ELR (cell line): ENCODE measurements at places on chromosomes 3 and 15.

DNA sequence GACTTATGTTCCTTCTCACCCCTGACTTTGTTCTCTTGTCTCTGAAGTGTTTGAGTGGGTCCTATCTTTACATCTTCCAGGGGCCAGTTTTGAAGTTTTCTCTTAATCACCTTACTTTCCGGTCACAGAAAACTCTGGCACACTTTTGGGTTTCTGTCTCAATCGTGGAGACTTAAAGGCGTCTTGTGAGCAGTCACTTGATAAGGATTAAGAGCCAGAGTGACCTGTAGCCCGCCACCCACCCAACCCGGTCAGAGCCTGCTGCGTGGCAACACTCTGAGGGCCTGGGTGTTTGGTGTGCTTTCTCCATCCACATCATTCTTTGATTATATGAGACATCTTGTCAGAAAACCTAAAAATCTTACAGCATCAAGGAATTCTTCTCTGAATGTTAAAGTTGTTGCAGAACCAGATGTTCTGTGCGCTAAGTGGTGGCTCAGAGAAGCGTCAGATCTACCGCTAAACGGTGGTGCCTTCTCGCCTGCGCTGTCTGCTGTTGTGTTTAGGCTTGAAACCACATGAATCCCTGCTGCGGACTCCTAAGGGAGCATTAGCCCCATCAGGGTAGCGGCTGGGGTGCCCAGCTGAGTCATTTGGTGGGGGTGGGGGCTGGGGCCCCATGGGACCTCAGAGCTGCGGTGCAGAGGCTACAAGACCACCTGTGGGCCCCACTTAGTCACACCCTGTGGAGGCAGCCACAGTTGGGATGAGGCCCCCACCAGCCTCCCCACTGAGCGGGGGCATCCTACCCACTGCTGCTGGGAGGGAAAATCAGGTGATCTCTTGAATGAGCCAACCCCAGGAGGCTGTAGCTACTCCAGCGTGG, 158.7 kb upstream of the BHLHE40 start:
- DNase-seq, result no peak

- peak; percentile 82 for DNase-seq
Observed at GRCh38 chr3:183766745-183767606, 58.4 kb downstream of the MAP6D1 start.

GRCh38 chr3:38980938-38981337, 70.8 kb downstream of the SCN11A start:
- no peak for DNase-seq

GRCh38 chr3:46389306-46389705, 17.6 kb downstream of the CCR5AS start:
- DNase-seq, result no peak

DNA sequence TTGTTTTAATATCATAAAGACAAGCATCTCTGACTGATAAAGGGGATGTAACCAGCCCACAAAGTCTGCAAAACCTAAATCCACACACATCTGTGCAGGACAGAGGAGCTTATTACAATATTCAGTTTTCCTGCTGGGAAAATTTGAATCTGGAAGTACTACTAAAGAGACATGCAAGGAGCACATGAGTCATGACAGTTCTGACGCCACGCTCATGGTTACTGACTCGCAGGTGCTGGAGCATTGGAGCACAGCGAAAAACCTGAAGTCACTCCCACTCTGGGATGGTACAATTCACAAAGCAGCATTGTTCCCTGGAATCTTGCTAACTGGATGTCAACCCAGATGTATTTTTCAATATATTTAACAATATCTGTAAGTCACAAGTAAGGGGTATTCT, 7.6 kb upstream of the ISL2 start:
- DNase-seq, result peak; percentile 58

- peak; percentile 75 for DNase-seq
Observed at GRCh38 chr15:41969851-41970431, 2.4 kb downstream of the EHD4 start.

- DNase-seq, result no peak
Observed at GRCh38 chr3:133096900-133097613, 58.9 kb downstream of the TMEM108 start.

GRCh38 chr3:79380581-79380980, 387.2 kb downstream of the ROBO1 start:
- peak; percentile 43 for DNase-seq

DNA sequence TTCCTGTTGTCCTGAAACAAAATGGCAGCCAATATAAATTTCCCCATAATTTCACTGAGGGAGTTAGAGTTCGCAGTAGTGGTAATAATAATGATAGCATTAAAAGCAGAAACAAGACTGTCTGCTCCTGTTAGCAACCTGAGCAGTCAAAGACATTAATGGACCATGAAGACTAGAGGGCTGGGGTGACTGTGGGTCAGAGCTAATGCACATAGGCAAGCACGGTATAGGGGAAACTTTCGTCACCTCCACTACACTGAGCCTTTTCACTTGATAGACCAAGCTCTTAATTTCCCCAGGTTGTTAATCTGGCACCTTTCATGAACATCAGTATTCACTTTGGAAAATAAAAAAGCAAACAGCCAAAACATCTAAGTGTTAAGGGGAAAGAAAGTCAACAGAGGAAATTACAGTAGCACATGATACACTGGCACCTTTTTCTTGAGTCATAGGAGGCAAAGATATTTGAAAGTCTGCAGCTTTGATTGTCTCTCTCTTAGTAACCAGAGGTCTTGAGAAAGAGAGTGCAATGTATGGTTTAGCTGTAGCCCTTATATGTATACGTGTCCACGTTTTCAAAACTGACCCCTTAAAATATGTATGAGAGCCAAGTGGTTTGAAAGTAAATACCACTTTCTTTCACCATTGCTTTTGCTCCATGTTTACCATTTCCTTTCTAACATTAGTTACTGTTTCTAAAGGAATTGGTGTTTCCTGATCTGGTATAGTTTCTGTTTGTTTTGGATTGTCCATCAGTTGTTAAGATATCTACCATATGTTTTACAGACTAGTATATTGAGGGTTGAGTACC, 104.8 kb downstream of the FILIP1L start:
- no peak for DNase-seq

GRCh38 chr3:71444861-71445259, 138.7 kb downstream of the FOXP1 start:
- no peak for DNase-seq

DNA sequence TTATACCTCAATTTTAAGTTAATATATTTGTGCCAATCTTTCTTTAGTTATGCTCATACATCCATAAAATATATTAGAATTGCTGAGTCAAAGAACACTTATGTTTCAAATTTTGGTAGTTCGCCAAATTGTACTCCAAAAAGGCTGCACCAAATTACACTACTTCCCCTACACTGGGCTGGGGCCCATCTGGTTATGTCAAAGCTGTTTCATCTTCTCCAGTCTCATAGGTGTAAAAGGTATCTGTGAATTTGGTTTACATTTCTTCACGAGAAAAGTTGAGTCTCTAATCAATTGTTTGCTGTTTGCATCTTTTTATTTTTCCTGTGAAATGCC, 706 bp downstream of the FSIP1 start:
- DNase-seq, result no peak

GRCh38 chr3:187813198-187813597, 67.9 kb upstream of the BCL6 start:
- no peak for DNase-seq

- DNase-seq, result peak; percentile 53
Observed at GRCh38 chr3:160448845-160449635, 546 bp downstream of the TRIM59 start.

DNA sequence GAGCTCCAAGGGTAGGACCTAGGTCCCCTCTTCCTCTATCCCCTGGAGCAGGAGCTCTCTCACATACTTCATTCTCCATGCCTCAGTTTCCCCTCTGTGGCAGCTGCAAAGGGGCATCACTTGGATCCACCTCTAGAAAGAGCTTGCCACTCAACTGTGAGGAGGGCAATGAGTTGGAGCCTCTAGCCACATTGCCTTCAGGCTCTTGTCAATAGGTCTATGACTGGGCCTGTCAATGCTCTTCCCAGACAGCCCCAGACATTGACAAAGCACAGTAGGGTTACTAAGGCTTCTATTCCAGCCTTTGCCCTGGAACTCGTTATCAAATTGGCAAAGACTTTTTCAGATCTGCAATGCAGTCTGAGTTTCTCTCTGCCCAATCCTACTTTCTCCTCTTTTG, 4.4 kb upstream of the VIPR1 start:
- DNase-seq, result no peak

DNA sequence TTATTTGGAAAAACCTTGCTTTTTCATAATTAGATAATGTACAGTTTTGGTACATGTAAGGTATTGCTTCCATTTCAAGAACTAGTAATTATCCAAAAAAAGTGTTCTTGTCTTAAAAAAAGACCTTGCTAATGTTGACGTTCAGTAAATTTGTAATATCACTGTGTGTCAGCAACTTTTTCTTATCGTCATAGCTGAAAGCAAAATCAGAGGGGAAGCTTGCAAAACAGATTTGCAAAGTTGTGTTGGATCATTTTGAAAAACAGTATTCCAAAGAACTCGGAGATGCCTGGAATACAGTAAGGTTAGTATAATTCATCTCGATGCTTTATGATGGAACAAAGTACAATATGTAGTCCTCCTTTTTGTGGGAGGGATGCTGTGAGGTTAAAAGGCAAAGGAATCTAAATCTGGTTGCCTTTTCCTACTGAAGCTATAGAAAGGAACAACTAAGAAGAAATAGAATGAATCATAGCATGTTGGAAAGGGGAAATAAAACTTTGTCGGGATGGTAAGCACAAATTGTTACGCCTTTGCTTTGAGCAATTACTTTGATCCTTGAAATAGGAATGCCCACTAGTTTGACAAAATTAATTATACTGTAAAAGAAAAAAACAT, 1.5 kb downstream of the NSUN3 start:
- DNase-seq, result no peak

DNA sequence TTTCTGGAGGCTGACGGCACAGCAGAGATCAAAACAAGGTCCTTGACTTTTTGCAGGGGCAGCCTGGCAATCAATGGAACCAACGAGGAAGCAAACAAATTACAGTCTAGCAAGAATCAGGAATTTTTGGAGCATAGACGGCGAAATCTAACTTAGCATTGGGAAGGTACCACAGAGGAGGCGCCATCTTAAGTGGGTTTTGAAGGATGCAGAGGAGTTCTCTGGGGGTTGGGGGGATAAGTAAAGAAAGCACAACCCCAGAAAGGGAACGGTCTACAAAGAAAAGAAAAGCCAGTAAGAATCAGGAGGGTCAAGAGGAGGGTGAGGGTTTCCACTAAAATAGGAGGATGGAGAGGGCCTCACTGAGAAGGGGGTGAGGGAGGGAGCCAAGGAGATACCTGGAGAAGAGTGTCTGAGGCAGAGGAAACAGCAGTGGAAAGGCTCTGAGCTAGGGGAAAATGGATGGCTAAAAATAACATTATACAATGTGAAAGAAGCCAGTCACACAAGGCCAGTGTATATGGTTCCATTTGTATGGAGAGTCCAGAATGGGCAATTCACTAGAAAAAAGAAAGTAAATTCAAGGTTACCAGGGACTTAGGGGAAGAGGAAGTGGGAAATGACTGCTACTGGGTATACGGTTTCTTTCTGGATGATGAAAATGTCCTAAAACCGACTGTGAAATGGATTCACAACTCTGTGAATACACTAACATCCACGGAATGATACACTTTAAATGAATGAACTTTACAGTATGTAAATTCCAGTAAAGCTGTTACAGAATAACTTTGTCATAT, 25.2 kb upstream of the IQSEC1 start:
- DNase-seq, result no peak

DNA sequence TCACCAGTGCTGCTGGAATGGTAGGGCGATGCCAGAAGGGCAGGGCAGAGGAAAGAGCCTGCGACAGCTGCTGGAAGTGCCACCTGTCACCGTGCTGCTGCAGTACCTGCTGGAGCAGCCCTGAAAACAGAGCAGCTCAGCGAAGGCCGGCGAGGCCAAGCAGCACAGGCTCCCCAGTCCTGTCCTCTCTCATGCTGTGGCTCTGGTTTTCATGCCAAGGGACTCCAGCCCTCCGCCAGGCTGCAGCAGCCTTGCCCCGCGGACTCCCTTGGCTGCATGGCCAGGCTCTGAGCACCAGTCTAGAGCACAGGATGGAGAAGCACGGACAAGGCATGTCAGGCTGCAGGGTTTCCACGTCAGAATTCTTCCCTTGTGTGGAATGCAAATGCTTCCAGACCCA, 43.9 kb downstream of the ADCY5 start:
- DNase-seq, result no peak

GRCh38 chr3:119181765-119182164, 8.4 kb downstream of the UPK1B start:
- peak; percentile 71 for DNase-seq

GRCh38 chr3:178058629-178059028, 477.6 kb upstream of the KCNMB2 start:
- no peak for DNase-seq

GRCh38 chr3:172702256-172702655, 8.6 kb downstream of the NCEH1 start:
- no peak for DNase-seq

GRCh38 chr3:107384428-107384827, 7.2 kb downstream of the CCDC54 start:
- no peak for DNase-seq

DNA sequence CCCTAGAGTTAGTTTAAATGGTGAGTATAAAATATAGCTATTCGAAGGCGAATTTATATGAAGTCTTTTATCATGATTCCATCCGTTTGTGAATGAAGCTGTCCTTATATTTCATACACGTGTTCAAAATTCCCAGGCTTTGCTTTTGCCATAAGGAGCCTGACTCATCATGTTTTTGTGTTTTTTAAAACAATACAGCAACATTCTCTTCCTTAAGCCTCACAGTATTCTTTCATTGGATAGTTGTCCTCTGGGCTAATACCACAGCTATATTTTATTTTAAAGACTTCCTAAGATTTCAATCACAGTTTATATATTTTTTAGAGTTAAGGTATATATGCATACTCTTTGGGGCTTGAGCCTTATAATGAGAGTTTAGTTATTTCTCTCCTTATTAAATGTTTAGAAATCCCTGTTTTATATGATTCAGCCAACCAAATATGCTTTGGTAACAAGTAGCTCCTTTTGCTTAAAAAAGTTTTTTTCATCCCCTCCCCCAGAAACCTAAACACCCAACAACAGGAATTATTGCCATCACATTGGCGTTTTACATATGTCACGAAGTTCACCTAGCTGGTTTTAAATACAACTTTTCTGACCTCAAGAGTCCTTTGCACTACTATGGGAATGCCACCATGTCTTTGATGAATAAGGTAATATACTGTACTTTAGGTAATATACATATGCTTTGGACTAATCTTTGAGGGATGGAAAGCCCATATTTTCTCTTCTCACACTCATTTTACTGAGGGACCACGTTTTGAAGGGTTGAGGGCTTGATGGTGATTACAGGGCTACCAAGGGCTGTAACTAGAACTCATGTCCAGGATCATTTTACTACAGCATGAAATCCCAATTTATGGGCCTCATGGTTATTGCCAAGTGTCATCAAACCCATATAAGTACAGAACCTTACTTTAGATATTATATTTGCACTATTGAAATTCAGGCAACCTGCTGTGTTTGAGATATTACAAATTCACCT, 28.5 kb downstream of the ST3GAL6 start:
- peak; percentile 32 for DNase-seq

- no peak for DNase-seq
Observed at GRCh38 chr3:198027799-198028390, 67.9 kb downstream of the LMLN start.

DNA sequence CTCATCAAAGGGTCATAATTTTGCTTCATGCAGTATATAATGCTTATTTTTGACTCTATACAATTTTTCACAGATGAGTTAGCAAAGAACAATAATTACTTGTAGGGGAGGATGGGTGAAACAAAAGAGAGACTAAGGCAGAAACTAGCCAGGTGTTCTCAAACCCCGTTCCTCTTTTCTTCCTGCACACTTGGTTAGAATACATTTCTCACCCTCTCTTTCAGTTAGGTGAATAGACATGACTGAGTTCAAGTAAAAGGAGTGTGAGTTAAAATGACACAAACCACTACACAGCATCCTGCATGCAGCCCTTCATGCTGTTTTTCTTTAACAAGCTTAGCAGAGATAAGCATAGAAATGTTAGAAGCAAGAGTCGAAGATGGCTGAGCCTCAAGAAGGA, 922.2 kb downstream of the TBL1XR1 start:
- DNase-seq, result no peak
